Activated T-helper 9 cell treated with anti-CD3 and anti-CD28 coated beads, Interleukin-2, amount 50 U/mL, for 16 hours (primary cell): ENCODE measurements at places on chromosomes 5 and 9.
A peak's percentile ranks its signal among the peaks of the same experiment; 100 is the strongest.

DNA sequence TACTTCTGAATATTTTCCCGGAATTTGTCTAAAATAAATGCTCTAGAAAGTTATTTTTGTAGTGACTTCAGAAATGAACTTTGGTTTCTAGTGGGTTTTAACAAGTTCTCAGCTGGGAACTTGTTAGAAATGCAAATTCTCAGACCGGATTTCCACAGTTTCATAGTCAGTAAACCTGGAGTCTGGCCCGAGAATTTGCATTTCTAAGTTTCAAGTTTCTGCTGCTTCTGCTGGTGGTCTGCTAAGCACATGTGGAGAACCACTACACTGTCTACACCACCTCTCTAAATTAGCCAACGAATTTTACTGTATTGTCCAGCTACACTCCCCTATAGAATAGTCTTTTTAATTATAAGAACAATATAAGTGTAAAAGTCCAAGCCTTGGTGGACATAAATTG is 208.0 kb downstream of the CHSY3 start:
- no peak for DNase-seq

DNA sequence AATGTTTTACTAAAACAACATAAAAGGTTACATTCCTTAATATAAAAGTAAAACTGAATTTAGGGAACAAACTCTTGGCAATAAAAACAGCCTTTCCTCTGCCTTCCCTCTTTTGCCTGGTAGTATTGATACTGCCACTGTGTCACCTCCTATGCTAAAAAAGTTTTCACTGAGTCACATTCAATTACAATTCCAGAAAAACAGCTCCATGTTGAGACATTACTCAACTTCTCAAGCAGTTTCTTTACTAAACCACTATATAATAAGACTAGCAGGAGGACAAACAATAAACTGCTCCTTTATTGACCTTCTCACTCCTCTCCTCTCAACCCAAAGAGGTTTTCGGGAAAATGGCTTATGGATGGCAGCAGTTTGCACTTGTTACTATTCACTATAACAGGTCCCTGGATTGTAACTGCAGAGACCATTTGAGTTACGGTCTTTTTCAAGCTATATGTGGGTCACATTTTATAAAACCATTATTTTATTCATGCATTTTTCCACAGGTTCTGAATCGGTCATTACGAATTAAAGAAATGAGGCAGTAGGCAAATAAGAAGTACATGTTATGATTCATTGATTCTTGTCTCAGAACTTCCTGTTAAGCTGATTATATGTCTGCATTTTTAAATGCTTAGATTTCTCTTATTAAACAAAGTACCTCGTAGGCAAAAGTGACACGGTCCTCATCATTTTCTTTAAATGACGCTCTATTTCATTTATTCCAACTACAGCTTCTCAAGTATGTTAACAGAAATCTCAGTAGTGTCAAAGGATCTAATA is 2.1 kb downstream of the ZDHHC21 start:
- DNase-seq, result no peak

DNA sequence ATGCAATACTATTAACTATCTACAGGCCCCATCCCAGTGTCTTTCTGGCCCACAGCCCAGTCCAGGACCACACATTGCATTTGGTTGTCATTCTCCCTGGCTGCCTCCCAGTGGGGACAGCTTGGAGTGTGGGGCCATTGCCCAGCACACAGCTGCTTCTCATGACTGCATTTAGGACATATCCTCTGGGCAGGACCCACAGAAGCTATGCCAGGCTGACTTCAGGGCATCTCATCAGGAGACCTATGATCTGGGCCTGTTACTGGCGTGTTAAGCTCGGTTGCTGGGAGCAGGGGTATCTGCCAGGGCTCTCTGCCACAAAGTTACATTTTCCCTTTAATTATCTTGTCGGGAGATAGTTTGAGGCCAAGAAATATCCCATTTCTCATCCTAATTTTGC is 32.1 kb upstream of the CLPTM1L start:
- no peak for DNase-seq

DNA sequence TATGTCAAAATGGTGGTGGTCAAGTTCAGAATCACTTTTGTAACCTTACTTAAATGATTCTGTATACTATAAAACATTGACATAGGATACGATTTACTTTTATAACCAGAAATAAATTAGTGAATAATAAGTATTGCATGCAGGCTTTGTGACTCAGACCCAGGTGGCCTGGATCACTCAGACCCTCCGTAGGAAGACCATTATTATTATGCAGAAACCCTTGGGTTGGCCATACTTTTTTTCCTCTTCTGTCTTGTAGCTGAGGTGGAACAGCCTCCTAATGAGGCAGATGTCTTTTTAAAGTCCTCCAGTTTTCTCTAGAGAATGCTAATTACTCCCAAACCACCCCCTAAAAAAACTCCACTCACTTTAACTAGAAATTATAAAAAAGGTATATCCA is 121.9 kb downstream of the LPAR1 start:
- DNase-seq, result no peak

- DNase-seq, result no peak
Measured at GRCh38 chr9:125701351-125701750, 5.7 kb downstream of the MAPKAP1 start.

GRCh38 chr5:178388386-178389025 is 155.9 kb upstream of the PHYKPL start:
- DNase-seq, result no peak

DNA sequence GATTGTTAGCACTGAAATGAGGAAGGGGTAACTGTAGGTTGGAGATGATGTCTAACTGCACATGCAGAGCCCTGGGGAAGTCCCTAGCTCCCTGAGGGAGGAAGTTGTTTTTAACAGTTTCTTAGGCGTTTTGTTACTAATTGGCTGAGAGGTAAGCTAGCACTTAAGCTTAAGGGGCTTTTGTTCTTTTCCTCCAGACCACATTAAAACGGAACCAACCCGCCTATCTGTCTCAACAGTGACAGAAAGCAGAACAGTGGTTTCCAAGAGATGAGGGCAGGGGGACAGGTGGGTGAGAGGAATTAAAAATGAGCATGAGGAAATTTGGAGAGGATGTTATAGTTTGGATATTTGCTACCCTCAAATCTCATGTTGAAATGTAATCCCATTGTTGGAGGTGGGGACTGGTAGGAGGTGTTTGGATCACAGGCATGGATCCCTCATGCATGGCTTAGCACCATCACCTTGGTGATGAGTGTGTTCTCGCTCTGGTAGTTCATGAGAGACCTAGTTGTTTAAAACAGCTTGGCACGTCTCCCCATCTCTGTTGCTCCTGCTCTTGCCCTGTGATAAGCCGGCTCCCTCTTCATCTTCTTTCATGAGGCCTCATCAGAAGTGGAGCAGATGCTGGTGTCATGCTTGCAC is 38.9 kb downstream of the LYRM7 start:
- DNase-seq, result no peak

GRCh38 chr5:177487975-177488374 is 9.4 kb downstream of the PDLIM7 start:
- DNase-seq, result no peak

- no peak for DNase-seq
Measured at GRCh38 chr5:98428806-98429205, 344.7 kb upstream of the RGMB start.

GRCh38 chr9:22446950-22447617 is 460 bp downstream of the DMRTA1 start:
- peak; percentile 13 for DNase-seq

DNA sequence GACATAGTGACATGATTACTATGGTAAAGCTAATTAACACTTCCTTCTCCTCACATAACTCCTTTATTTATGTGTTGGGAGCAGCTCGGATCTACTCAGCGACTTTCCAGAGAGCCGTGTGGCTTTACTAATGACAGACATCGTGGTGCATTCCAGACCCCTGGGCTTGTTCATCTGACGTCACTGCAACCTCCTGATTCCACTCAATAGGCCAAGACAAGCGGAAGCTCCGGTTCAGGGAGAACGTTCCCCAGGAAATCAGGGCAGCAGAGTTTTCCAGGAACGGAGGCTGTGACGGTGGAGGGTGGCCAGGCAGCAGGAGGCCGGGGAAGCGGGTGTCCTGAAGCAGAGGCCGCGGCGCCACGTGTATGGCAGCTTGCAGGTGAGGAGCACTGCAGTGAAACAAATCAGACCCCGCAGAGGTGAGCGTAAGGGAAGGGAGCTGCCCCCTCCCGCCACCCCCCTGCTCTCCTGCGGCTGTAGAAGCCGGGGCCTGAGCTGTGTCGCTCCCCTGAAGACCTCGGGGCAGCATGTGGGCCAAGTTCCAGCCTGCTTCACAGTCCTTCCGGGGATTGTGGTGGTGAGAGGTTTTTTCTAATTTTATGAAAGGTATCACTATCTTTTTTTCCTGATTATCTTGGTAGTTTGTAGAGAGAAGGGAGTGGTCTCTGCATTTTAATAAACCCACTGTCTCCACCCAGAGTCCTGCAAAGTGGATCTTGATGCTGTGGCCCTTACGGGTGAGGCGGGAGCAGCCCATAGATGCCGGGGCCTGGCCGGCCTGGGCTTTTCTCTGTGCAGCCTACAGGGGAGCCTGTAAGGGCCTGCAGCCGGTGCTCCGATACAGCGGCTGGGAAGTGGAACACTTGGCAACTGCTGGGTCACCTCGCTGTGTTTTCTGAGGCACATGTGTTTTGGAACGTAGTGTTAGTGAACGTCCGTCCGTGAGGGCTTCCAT is 220.4 kb upstream of the IRX4 start:
- no peak for DNase-seq
